ENCODE measurements at places on chromosomes 5 and 9.
A peak's percentile ranks its signal among the peaks of the same experiment; 100 is the strongest.

DNA sequence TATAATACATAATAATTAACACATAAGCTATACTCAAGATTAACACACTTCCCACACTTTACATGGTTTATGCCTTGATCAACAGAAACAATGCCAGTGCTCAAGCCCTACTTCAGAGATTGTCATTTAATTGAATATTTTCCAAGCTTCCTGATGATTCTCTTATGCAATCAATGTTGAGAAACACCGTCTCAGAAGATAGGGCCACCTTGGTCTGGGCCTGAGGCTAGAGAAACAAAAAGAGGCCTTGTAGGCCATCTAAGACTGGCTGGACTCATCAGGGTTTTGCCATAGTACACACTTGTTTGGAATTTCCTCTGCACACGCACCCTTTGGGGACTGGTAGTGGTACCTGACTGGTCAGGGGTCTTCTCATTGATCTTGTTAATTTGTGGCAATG is 16.3 kb downstream of the C9orf152 start:
- no peak for DNase-seq

DNA sequence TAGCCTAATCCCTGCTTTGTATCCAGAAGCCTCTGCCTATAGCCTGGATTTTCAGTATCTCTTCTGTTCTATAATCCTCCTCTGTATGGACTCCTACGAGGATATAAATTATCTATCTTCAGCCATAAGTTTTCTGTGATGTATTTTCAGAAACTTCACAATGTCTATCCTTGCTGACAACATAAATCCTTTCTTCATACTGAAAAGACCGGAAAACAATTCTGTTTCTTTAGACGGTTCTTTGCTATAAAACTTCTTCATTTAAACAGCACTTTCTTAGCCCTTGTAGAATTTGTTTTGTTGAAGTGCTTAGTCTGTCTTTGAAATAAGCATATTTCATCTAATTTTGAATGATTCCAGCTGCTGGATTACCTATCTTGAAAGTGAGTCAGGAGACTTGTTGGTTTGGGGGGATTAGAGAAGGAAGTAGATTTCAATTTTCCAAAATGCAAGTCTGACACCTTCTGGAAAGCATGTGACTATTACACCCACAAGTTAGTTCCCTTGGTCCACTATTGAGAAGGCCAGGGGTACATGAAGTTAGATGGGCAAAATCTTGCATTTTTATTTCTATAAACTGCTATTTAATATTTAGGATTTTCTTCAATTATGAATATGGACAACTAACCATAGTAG is 96.3 kb upstream of the RANBP3L start:
- no peak for DNase-seq

GRCh38 chr9:134275375-134275774 is 50.9 kb upstream of the RXRA start:
- DNase-seq = no peak

DNA sequence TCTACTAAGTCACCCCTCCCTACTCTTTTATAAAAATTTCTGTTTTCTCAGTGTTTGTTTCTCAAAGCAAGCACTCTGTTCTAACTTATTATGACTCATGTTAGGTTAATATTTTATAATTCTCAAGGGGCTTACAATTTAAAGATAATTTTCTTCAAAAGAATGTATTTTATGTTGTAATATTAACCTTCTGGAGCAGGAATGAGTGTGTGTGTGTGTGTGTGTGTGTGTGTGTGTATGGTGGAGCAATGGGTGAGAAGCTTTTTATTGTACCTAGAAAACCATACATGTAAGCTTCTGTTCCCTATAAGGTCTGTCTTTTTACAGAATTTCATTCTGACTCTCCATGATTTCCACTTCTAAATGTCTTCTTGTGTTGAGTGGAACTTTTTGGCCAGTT is 63.0 kb downstream of the PBX3 start:
- DNase-seq = no peak

DNA sequence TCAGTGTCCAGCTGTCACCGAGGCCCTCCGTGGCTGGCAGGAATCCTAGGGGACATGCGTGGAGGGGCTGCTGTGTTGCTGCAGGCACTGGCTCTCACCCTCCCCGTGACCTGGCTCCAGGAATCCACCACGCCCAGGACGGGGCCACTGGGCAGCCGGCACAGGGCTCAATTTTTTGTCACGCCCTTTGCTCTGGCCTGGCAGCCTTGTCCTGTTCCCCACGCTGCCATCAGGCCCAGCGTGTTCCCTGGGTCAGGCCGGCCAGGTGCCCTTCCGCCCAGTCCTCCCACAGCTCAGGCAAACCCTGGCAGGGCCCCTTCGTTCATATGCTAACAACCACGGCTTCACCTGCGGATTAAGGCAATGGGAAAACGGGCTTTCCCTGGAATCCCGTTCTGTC is 37.3 kb downstream of the PROP1 start:
- DNase-seq = no peak

- DNase-seq = no peak
Measured at GRCh38 chr5:28602429-28602828, 1564.0 kb upstream of the CDH9 start.

DNA sequence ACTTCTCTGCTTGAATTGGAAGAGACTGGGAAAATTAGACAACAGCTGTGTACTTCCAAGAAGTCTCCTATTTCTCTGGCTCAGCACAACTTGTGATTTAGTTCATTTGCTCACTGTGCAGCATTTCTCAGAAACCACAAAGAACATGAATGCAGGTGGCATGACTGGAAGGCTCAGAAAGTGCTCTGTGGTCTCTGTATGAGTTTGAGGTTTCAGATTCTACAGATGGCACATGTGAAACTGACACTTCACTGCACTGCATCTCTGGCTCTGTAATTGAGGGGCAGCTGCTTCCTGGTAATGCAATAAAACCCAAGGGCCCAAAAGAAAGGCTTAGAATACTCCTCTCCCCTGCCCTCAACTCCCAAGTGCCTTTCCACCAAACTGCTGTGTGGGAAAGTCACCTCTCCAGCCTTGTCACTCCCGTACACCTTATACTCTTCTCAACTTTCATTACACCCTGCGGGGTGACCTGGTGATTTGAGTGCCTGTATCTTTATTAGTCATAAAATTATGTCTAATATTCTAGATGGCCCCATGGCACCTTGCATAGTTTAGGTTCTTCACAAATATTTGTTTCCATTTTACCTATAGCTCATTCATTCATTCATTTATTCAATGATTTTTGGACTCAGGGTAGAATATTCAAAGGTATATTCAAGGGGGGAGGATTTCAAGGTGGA is 82.5 kb downstream of the ESM1 start:
- no peak for DNase-seq

DNA sequence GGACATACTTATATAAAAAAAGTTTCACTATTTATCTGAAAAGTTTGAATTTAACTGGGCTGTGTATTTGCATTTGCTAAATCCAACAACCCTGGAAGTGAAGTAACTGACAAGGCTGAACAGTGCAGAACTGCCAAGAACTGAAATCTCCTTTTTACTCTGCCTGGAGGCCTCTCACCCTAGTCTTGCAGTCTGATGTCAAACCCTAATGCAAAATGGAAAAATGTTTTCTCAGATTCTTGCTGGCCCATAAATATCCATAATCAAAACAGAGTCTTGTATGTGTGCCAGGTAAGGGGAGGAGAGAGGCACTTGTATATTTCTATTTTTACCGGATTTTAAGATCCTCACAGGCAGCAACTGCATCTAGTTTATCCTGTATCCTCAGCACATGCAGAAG is 432.7 kb upstream of the KLF4 start:
- DNase-seq = no peak

- peak; percentile 25 for DNase-seq
Measured at GRCh38 chr5:83433891-83434290, 37.7 kb upstream of the VCAN start.

GRCh38 chr9:85700330-85700729 is 41.4 kb downstream of the AGTPBP1 start:
- DNase-seq = no peak

- no peak for DNase-seq
Measured at GRCh38 chr5:164909673-164910072, 1404.3 kb downstream of the MAT2B start.

GRCh38 chr5:6578676-6579343 is 54.0 kb downstream of the NSUN2 start:
- DNase-seq = no peak

- no peak for DNase-seq
Measured at GRCh38 chr5:34015120-34015822, 7.4 kb upstream of the AMACR start.

- no peak for DNase-seq
Measured at GRCh38 chr9:6673326-6674025, 27.9 kb upstream of the GLDC start.

DNA sequence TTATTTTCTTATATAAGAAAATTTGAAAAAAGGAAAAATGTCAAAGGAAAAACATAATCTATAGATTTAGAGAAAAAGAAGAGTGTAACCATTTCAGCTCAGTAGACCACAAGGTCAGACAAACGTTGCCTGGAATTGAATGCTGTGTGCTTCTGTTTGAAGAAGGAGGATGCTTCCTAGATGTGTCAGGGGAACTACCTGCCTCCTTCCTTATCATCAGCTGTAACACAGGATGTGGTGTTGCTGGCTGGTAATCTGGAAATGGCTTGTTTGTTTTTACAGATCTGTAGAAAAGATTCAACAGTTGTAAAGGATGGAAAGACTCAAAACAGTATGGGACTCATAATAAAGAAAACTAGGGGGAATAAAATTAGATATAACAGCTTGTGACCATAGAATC is 160.7 kb upstream of the MEF2C start:
- DNase-seq = no peak

DNA sequence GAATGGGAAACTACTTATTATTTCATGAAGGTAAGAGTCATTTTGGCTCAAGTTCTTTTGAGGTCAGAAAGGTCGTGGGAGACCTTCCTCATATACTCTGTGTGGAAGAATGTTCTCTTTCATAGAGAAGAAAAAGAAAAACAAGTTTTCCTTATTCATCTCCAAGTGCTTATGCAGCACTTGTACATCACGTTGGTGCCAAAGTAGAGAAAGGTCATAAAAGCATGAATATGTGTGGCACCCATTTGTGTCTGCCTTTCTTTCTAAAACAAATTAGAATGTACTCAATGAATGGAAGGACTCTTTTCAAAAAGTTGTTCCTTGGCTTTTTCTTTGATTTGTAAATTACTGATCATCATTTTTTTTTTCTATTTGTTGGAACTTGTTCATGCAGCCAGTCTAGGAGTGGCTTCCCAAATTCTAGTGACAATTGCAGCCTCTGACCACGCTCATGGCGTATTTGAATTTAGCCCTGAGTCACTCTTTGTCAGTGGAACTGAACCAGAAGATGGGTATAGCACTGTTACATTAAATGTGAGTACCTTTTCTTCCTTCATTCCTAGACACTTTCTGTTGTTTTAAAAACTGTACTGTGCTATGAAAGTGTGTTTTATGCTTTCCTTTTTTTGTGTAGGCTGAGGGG is 122.4 kb downstream of the ADGRV1 start:
- no peak for DNase-seq

DNA sequence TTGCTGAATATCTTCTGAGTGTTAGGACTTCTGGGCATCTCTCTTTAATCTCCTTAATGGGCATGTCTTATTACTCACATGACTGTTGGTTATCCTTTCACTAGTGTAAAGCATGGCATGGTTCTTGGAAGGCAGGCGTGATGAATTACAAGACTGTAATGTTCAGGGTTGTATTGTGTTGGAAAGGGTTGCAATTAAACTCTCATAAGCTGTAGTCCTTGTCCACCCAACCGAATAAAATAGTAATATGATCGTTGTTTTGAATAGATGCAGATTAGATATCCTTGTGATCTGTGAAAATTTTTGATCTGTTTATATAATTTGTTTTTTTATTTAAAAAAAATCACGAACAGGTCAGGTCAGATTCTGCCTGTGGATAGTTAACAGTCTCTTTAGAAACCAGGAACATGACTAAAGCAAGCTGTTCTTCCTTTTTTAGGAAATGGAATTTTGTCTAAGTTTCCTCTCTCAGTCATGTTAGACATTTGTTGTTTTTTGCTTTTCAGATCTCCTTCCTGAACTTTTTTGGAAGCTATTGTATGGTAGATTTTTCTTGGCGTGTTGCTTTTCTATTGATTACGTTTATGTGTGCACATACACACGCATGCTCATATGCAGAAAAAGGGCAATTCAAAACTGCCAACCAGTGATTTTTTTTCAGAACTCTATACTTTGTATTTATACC is 121.8 kb downstream of the ARHGEF28 start:
- no peak for DNase-seq

DNA sequence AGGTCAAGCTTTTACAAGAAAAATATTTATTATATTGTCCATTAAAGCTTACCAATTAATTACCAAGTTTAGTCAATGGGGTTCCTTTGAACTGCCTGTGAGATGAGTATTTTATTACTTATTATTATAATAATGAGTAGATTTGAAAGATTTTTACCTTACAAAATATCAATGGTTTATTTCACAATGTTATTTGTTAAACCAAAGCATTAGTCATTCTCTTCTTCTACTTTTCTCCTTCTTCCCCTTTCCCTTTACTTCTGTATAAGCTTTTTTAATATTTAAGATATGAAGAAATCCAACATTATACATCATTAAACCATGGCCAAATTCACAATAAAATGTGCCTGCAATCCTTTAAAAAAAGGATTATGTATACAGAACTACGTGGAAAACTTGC is 369.5 kb downstream of the ARL15 start:
- no peak for DNase-seq

- no peak for DNase-seq
Measured at GRCh38 chr5:146192571-146193043, 10.2 kb upstream of the LARS1 start.

GRCh38 chr5:57325678-57326397 is 152.0 kb downstream of the GPBP1 start:
- no peak for DNase-seq

- DNase-seq = no peak
Measured at GRCh38 chr5:43042626-43043399, 2.7 kb upstream of the ANXA2R start.

- DNase-seq = no peak
Measured at GRCh38 chr5:90037646-90038045, 371.9 kb downstream of the CETN3 start.

- peak; percentile 40 for DNase-seq
Measured at GRCh38 chr9:83334320-83334719, 203.9 kb downstream of the FRMD3 start.

GRCh38 chr5:152004095-152004494 is 79.4 kb upstream of the GLRA1 start:
- no peak for DNase-seq

DNA sequence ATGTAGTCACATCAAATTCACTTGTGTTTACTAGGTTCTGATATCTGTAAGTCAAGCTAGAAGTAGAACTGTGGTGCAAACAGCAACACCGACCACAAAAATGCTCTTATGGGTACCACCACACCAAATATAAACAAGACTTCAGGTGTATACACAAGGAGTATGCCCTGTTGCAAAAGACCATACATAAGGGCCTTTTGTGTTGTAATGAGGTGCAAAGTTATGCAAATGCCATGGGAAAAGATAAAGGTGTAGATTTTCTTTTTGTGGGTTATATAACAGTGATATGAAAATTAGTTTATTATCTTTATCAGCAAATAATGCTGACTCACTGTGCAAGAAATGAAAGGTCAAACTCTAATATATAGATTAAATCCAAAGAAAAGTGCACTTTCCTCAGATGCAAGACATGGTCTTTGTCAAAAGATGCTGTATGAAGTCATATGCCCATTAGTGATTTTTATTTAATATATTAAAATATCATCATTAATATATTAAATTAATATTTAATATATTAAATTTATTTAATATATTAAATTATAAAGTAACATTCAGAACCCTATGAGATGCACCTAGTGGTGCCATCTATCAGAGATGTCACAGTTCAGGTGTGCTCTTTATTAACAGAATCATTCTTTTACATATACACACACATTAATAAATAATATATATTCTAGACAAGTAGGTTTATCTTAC is 26.7 kb upstream of the ALDH1A1 start:
- no peak for DNase-seq

Data from BJ (cell line).